Heart right ventricle (tissue), 16 donors: ENCODE measurements at places on chromosomes 1 and 21.

GRCh38 chr1:155320661-155321617 lies at the start of gene RUSC1:
RUSC1 (plus strand) TSS chr1:155320894; CDS start chr1:155321774, 880 bp downstream.
- H3K27ac ChIP-seq = peak within 1 kb of the TSS; percentile 61
- peak; percentile 88 for DNase-seq
- peak within 1 kb of the TSS; percentile 79 for H3K4me3 ChIP-seq
- H3K36me3 ChIP-seq = peaks cover 17% of the 10 kb centered on the region

- no peaks in the 10 kb centered on the region for H3K4me1 ChIP-seq
- no peak for DNase-seq
- H3K27ac ChIP-seq = no peak overlapping the region
- H3K4me3 ChIP-seq = no peak overlapping the region
- peaks cover 5% of the 10 kb centered on the region for H3K27me3 ChIP-seq
Observed at GRCh38 chr1:229760478-229760996, 134.5 kb downstream of the URB2 start.

DNA sequence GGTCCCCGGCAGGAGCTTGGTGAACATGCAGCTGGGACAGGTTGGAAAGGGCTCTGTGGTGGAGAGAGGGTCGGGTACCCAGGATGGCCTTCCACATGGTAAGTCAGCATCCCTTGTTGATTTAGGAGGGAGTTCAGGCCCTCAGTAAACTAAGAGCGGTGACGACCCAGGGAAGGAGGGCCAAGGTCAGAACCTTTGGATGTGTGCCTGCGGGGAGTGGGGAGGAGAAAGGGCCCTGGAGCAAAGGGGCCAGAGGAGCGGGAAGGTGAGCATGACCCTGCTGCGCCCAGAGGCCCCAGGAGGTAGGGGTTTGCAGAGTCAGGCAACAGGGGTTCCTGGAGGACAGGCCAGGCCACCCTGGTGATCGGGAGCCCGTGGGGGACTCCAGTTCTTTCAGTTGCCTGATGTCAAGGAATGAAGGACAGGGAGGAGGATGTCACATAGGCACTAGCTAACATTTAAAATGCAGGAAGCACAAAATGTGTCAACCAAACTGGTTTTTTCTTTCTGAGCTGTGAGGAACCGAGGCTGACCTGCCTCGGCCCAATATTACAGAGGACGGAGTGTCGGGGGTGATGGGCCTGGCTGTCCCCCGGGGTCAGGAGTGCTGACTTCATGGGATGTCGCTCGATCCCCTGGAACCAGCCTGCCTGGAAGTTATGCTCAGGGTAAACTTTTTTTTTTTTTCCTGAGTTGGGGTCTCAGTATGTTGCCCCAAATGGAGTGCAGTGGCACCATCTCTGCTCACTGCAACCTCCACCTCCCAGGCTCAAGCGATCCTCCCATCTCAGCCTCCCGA lies 117.4 kb upstream of the SLC45A1 start:
- peaks cover 10% of the 10 kb centered on the region for H3K4me1 ChIP-seq
- H3K27ac ChIP-seq = no peak overlapping the region
- no peaks in the 10 kb centered on the region for H3K27me3 ChIP-seq
- no peaks in the 10 kb centered on the region for H3K36me3 ChIP-seq
- H3K4me3 ChIP-seq = no peak overlapping the region
- no peak for DNase-seq

DNA sequence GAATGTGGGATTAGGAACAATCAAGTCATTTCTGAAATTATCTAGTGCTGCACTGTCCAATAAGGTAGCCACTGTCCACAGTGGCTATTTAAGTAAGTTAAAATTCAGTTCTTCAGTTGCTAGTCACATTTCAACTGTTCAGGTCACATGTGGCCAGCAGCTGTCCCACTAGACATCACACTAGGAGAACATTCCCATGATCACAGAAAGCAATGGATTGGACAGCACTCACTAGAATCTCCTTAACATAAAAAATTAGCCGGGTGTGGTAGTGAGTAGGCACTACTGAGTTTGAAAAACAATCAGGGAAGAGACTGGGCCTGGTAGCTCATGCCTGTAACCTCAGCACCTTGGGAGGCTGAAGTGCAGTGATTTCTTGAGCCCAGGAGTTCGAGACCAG lies 33.6 kb downstream of the NUP133 start:
- no peak overlapping the region for H3K27ac ChIP-seq
- H3K4me1 ChIP-seq = no peaks in the 10 kb centered on the region
- no peaks in the 10 kb centered on the region for H3K27me3 ChIP-seq

DNA sequence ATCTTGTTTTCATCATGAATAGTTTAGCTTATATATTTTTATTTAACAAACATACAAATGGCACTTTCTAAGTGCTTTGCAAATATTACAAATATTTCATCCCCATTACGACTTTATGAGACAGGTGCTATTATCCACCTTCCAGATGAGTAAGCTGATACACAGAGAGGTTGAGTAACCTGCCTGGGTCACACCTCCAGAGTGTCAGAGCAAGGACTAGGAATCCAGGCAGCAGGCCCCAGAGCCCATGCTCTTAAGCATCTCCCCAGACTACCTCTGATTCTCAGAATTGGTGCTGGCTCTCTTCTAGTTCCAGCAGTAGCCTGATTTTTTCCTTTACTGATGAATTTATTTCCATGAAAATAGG lies 40.0 kb downstream of the EPHB2 start:
- no peak overlapping the region for H3K4me3 ChIP-seq
- DNase-seq = no peak
- H3K27ac ChIP-seq = no peak overlapping the region
- H3K27me3 ChIP-seq = no peaks in the 10 kb centered on the region

DNA sequence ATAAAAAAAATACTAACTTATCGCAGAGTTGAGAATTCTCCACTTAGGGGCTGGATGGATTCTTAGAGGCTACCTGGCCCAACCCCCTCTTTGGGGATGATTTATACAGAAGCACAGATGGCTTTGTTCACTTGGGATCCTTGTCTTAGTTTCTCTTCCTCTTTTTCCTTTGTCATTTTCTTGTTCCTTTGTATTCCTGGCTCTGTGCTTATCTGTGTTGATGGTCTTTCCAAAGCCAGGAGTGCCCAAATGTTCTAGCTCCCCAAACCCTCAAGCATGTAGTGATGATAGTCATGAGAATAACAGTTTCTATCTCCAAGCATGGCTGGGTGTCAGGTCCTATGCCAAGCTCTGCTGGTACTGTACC lies 27.4 kb downstream of the EPHB2 start:
- no peak overlapping the region for H3K4me3 ChIP-seq
- H3K27me3 ChIP-seq = peaks cover 32% of the 10 kb centered on the region
- DNase-seq = no peak

- DNase-seq = no peak
- H3K4me1 ChIP-seq = peaks cover 30% of the 10 kb centered on the region
- H3K27me3 ChIP-seq = no peaks in the 10 kb centered on the region
- H3K27ac ChIP-seq = no peak overlapping the region
Observed at GRCh38 chr1:13702425-13703127, 2.6 kb downstream of the PRDM2 start.

DNA sequence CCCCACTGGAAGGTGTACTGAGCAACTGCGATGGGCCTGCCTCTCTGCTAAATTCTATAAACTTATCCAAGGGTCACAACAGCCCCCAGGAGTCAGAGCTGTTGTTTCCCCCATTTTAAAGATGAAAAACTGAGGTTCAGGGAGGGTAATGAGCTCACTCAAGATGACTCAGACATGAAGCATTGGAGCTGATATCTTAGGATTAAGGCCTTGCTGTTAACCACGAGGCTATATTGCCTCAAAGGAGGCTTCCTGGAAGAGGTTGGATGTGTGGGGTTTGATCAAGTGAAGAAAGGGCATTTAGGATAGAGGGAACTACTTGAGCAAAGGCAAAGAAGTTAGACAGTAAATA lies 6.7 kb downstream of the LDLRAP1 start:
- no peaks in the 10 kb centered on the region for H3K27me3 ChIP-seq
- no peak overlapping the region for H3K4me3 ChIP-seq
- peaks cover 100% of the 10 kb centered on the region for H3K4me1 ChIP-seq
- H3K36me3 ChIP-seq = no peaks in the 10 kb centered on the region
- no peak for DNase-seq
- H3K27ac ChIP-seq = peak overlapping the region; percentile 79

DNA sequence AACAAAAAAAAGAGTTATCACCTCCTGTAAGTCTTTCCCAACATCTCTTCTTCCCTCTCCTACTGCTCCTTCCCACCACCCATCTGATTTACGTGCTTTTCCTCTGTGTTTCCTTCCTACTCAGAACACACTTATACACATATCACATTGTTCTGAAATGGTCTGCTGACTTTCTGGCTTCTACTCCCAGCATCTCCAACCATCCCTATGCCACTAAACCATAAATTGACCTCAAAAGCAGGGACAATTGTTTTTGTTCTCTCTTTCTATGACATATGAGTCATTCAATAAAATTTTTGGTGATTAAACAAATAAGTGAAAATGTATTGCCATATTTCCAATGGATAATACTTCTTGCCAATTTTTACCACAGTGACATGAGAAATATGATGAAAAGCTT lies 8.2 kb downstream of the GOLPH3L start:
- H3K27ac ChIP-seq = no peak overlapping the region
- no peaks in the 10 kb centered on the region for H3K27me3 ChIP-seq
- H3K36me3 ChIP-seq = peaks cover 7% of the 10 kb centered on the region
- no peaks in the 10 kb centered on the region for H3K4me1 ChIP-seq
- no peak overlapping the region for H3K4me3 ChIP-seq

- H3K27me3 ChIP-seq = no peaks in the 10 kb centered on the region
- H3K4me1 ChIP-seq = peaks cover 25% of the 10 kb centered on the region
- no peak overlapping the region for H3K4me3 ChIP-seq
- no peak for DNase-seq
- H3K27ac ChIP-seq = no peak overlapping the region
Observed at GRCh38 chr1:76266762-76267161, 192.2 kb downstream of the ST6GALNAC3 start.
